Liver (tissue), 10 donors: ENCODE measurements at places on chromosomes 2 and 18. TPM values are rescaled to one million over a fixed set of nuclear protein-coding genes. Genes with fewer than 3 reads are reported as not detected.

- no peak for DNase-seq
- peaks cover 9% of the 10 kb centered on the region for H3K36me3 ChIP-seq
- H3K27me3 ChIP-seq = no peaks in the 10 kb centered on the region
These were observed 21.0 kb upstream of the ARMC9 start for GRCh38 chr2:231177156-231178025.

GRCh38 chr2:201932511-201932910, 101.1 kb upstream of the FZD7 start:
- H3K36me3 ChIP-seq = no peaks in the 10 kb centered on the region
- DNase-seq = no peak
- H3K27me3 ChIP-seq = no peaks in the 10 kb centered on the region
- no peak overlapping the region for H3K27ac ChIP-seq

DNA sequence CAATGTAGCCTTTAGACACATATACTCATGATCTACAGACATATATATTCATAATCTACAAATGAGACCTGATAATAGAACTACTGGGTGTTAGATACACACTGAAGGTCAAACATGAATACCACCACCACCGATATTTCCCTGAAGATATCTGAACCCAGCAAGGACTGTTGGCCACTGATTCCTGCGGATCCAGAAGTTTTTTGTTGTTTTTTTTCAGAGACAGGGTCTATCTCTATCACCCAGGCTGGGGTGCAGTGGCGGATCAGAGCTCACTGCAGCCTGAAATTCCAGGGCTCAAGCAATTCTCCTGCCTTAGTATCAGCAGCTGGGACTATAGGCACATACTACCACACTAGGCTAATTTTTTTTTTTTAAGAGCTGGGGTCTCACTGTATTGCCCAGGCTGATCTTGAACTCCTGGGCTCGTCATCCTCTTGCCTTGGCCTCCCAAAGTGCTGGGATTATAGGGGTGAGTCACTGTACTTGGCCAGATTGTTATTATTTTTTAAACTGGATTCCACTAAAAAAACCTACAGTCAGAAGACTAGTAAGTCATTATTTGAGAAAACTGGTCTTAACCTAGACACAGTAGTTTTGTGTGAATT, 1.8 kb downstream of the METTL5 start:
- H3K36me3 ChIP-seq = peaks cover 7% of the 10 kb centered on the region
- peaks cover 24% of the 10 kb centered on the region for H3K4me1 ChIP-seq
- no peak overlapping the region for H3K27ac ChIP-seq
- H3K4me3 ChIP-seq = no peak overlapping the region
- H3K27me3 ChIP-seq = no peaks in the 10 kb centered on the region

GRCh38 chr2:37582481-37583220, 88.8 kb downstream of the CDC42EP3 start:
- H3K27ac ChIP-seq = no peak overlapping the region
- H3K4me1 ChIP-seq = no peaks in the 10 kb centered on the region
- no peak for DNase-seq
- no peak overlapping the region for H3K4me3 ChIP-seq
- no peaks in the 10 kb centered on the region for H3K36me3 ChIP-seq
- H3K27me3 ChIP-seq = no peaks in the 10 kb centered on the region

- H3K36me3 ChIP-seq = peaks cover under 1% of the 10 kb centered on the region
- no peak for DNase-seq
- no peaks in the 10 kb centered on the region for H3K27me3 ChIP-seq
- no peak overlapping the region for H3K4me3 ChIP-seq
- no peak overlapping the region for H3K27ac ChIP-seq
These were observed 1.7 kb upstream of the TMEM185B start for GRCh38 chr2:120224735-120225548.

DNA sequence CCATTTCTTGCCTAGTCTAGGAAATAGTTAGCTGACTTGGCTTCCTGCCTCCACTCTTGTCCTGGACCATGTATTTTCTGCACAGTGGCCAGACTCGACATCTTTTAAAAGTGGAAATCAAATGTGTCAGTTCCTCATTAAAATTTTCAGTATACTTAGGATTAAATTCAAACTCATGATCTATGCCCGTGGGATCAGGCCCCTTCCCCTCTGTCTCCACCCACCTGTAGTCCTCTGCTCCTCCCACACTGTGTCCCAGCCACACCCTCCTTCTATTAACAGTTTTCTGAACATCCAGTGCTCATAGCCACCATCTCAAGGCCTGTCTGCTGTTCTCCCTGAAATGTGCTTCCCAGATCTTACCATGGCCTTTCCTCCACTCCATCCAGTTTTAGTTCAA, 13.3 kb downstream of the ARHGAP25 start:
- no peaks in the 10 kb centered on the region for H3K4me1 ChIP-seq
- H3K27me3 ChIP-seq = no peaks in the 10 kb centered on the region
- peak; percentile 16 for DNase-seq
- no peaks in the 10 kb centered on the region for H3K36me3 ChIP-seq

Gene GLI2
- total RNA-seq = 0.14 TPM

Gene LYPD1
- 0.47 TPM for total RNA-seq

Gene CCDC121
- total RNA-seq = 1.6 TPM
